ENCODE measurements at places on chromosomes 11 and 22.

GRCh38 chr22:37154925-37155712, 5.4 kb upstream of the IL2RB start:
- H3K27ac ChIP-seq = no peak overlapping the region
- no peaks in the 10 kb centered on the region for H3K36me3 ChIP-seq
- H3K4me3 ChIP-seq = no peak overlapping the region
- H3K4me1 ChIP-seq = peaks cover 2% of the 10 kb centered on the region
- H3K27me3 ChIP-seq = peaks cover 19% of the 10 kb centered on the region
- no peak for DNase-seq

DNA sequence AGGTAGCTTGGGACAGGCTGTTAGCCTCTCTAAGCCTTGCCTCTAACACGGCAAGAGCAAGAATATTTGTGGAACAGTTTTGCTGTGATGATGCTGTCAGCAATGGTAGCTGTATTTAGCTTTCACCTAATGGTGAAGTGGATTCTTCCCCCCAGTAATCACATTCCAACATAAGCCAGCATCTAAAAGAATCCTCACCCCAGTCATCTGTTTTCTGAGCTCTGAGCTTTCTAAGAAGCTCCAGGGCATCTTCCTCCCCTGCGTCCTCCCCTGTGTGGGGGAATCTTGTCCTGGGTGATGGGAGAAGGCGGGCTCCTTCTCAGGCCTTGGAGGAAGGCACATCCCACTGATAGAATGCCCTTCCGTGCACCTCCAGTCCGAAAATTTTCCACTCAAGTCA, 367.6 kb downstream of the BRD1 start:
- no peaks in the 10 kb centered on the region for H3K36me3 ChIP-seq
- H3K27ac ChIP-seq = no peak overlapping the region
- no peaks in the 10 kb centered on the region for H3K4me1 ChIP-seq
- H3K27me3 ChIP-seq = peaks cover 22% of the 10 kb centered on the region
- DNase-seq = no peak
- H3K4me3 ChIP-seq = no peak overlapping the region

GRCh38 chr11:116472651-116473050, 300.1 kb downstream of the BUD13 start:
- H3K36me3 ChIP-seq = no peaks in the 10 kb centered on the region
- H3K27me3 ChIP-seq = peaks cover 3% of the 10 kb centered on the region
- H3K4me1 ChIP-seq = peaks cover 17% of the 10 kb centered on the region
- DNase-seq = no peak
- H3K27ac ChIP-seq = peak overlapping the region; percentile 90

DNA sequence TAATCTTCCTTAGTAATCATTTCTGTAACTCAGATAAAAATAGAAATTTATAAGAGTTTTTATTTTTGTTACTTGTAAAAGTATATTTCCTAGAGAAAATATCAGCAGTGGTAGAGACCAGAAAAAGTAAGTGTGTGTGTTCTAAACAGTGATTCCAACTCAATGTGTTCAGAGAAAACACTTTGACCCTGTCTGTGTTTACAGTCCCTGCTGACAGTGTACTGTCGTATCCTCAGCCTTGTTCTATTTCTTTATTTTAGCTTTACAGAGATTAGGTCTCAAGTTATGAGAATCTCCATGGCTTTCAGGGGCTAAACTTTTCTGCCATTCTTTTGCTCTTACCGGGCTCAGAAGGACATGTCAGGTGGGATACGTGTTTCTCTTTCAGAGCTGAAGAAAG, 10.2 kb downstream of the LYVE1 start:
- H3K27ac ChIP-seq = no peak overlapping the region
- DNase-seq = no peak
- no peaks in the 10 kb centered on the region for H3K36me3 ChIP-seq
- H3K4me3 ChIP-seq = no peak overlapping the region

- no peak overlapping the region for H3K27ac ChIP-seq
- no peak overlapping the region for H3K4me3 ChIP-seq
- peaks cover 12% of the 10 kb centered on the region for H3K4me1 ChIP-seq
- H3K27me3 ChIP-seq = peaks cover 15% of the 10 kb centered on the region
Measured at GRCh38 chr22:48370508-48371325, 1457.0 kb downstream of the BRD1 start.

GRCh38 chr11:98536023-98536422, 484.7 kb upstream of the CNTN5 start:
- H3K27ac ChIP-seq = no peak overlapping the region
- DNase-seq = no peak
- no peaks in the 10 kb centered on the region for H3K27me3 ChIP-seq
- H3K36me3 ChIP-seq = no peaks in the 10 kb centered on the region
- H3K4me1 ChIP-seq = no peaks in the 10 kb centered on the region

DNA sequence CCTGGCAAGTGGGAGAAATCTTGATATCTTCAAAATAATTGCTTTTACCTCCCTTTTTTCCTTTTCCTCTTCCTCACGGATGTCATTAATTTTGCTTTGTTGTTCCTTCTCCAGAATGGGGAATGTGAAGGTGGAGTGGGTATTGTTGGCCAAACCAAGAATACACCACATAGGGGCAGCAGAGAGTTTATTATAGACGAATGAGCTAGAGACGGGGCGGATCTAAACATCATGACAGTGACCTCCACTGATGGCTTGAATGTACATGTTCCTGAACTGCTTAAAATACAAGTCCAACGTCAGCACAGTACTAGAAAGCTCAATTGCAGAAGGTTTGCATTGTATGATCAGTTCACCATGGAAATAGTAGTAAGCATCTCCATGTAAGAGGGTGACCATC, 122.3 kb upstream of the SNX19 start:
- no peak overlapping the region for H3K4me3 ChIP-seq
- no peak overlapping the region for H3K27ac ChIP-seq
- H3K4me1 ChIP-seq = no peaks in the 10 kb centered on the region
- H3K27me3 ChIP-seq = no peaks in the 10 kb centered on the region
- H3K36me3 ChIP-seq = no peaks in the 10 kb centered on the region

DNA sequence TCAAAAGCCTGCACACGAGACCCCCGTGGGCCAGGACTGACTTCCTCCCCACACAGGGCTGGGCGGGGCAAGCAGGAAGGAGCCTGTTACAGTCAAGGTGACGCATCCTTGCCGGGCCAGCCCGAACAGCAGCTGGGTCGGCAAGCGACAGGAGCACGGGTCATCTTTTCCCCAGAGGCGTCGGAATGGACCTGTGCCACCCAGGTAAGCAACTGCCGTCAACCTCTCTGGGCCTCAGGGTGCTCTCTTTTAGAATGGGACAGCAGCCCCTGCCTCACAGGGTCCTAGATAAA, at the start of gene CYTH4:
TSS of gene CYTH4 (plus strand) at position 124 of the 293 bp plus-strand sequence. CDS start at position 186, 62 bp downstream.
- H3K27me3 ChIP-seq = peaks cover 25% of the 10 kb centered on the region
- peaks cover 25% of the 10 kb centered on the region for H3K4me1 ChIP-seq
- H3K36me3 ChIP-seq = no peaks in the 10 kb centered on the region
- H3K4me3 ChIP-seq = no peak within 1 kb of the TSS

DNA sequence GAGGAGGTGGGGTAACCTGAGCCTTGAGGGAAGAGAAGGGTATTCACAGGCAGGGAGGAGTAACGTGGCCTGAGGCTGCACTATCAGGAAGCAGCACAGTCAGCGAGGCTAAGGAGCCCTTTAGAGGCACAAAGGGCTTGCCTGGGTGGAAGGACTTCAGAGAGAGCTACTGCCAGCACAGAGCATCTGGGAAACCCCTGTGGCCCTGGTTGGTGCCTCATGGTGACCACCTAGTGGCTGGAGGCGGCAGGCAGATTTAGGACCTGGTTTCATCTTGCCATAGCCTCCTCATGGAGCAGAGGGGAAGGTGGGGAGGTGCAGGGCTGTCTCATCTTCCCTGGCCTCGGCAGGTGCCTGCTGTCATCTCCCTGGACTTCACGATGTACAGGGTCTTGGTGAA, 64.5 kb downstream of the MPPED1 start:
- peaks cover 20% of the 10 kb centered on the region for H3K4me1 ChIP-seq
- H3K36me3 ChIP-seq = no peaks in the 10 kb centered on the region
- no peaks in the 10 kb centered on the region for H3K27me3 ChIP-seq
- no peak for DNase-seq
- H3K27ac ChIP-seq = no peak overlapping the region
- no peak overlapping the region for H3K4me3 ChIP-seq

DNA sequence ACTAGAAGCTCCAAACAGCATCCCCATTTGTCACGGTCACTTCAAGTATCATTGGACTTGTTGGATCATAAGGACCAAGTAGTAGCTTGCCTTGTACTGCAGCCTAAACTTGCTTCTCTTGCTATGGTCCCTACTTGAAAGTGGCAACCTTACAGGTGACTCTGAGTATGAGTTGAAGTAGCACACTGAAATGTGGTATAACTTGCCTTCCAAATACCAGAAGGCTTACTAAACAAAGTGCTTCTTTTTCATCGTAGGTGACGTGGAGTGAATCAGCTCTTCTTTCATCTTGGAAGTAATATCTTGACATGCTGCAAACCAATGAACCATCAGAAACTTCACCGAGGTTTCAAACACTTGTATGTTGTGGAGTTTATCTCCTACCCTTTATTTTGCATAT, 169.0 kb upstream of the DDI1 start:
- H3K4me1 ChIP-seq = peaks cover 11% of the 10 kb centered on the region
- H3K27me3 ChIP-seq = no peaks in the 10 kb centered on the region
- DNase-seq = no peak
- no peak overlapping the region for H3K27ac ChIP-seq
- no peak overlapping the region for H3K4me3 ChIP-seq

DNA sequence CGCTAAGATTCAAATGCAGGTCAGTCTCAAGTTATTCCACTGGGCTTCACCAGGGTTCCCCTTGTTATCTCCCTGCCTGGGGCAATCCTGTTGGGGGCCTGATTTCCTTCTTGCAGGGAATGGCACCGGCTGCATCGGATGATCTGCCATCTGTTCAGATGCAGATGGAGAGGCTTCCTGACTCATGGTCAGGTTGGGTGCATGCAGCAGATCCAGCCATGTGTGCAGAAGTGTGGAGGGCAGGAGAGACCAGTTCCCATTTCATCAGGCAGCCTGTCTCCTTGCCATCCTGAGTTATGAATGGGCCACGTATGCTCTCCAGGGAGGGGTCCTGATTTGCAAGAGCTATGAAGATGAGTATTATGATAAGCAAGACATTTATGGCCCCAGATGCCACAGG, 161.2 kb upstream of the PLET1 start:
- DNase-seq = no peak
- H3K36me3 ChIP-seq = peaks cover under 1% of the 10 kb centered on the region
- no peak overlapping the region for H3K27ac ChIP-seq
- H3K27me3 ChIP-seq = peaks cover 26% of the 10 kb centered on the region
- H3K4me1 ChIP-seq = no peaks in the 10 kb centered on the region

GRCh38 chr22:29208502-29208862, 2.8 kb downstream of the EMID1 start:
- peak overlapping the region; percentile 56 for H3K4me3 ChIP-seq
- H3K4me1 ChIP-seq = peaks cover 42% of the 10 kb centered on the region
- peaks cover 13% of the 10 kb centered on the region for H3K27me3 ChIP-seq
- H3K27ac ChIP-seq = no peak overlapping the region
- H3K36me3 ChIP-seq = no peaks in the 10 kb centered on the region

DNA sequence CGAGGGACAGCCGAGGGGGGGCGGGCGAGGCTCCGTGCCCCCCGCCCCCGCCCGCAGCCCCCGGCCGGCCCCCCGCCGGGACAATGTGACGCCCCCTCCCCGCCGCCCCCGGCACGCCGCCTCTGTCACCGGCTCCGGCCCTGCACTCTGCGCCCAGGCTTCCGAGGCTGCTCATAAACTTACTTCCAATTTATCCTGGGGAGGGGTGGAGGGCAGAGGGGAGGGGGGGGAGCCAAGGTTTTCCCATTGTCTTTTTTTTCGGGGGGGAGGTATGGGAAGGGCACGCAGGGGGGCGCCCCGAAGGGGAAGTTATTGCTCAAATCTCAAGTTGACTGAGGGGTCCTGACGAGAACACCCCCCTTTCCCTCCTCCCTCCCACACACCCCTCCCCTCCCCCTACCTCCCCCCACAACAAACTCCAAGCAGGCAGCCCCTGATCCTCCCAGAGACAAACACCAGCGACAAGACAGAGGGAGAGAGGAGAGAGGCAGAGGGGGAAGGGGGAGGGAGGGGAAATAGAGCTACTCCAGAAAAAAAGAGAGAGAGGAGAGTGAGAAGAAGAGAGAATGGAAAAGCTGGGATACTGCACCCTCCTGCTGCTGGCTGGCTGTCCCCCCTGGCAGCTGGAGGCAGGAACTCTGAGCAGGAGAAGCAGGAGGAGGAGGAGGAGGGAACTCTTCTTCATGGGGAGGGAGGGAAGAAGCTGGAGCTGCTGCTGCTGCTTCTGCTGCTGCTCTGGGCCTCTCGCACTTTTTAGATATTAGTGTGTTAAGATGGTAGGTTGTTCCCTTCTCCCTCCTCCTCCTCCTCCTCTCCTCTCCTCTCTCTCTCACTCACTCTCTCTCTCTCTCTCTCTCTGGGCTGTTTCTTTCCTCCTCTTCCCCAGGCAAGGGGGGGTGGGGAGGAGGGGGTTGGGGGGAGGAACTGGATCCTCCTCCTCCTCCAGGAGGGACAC, 631 bp downstream of the PHF21A start:
- H3K4me3 ChIP-seq = peak overlapping the region; percentile 98
- no peaks in the 10 kb centered on the region for H3K27me3 ChIP-seq
- H3K36me3 ChIP-seq = peaks cover 3% of the 10 kb centered on the region
- H3K27ac ChIP-seq = peak overlapping the region; percentile 99

- peaks cover 31% of the 10 kb centered on the region for H3K36me3 ChIP-seq
- peak overlapping the region; percentile 82 for H3K4me3 ChIP-seq
- DNase-seq = no peak
- peak overlapping the region; percentile 27 for H3K27ac ChIP-seq
- no peaks in the 10 kb centered on the region for H3K27me3 ChIP-seq
- H3K4me1 ChIP-seq = peaks cover 11% of the 10 kb centered on the region
Measured at GRCh38 chr22:44495629-44496028, 2.4 kb downstream of the RTL6 start.

DNA sequence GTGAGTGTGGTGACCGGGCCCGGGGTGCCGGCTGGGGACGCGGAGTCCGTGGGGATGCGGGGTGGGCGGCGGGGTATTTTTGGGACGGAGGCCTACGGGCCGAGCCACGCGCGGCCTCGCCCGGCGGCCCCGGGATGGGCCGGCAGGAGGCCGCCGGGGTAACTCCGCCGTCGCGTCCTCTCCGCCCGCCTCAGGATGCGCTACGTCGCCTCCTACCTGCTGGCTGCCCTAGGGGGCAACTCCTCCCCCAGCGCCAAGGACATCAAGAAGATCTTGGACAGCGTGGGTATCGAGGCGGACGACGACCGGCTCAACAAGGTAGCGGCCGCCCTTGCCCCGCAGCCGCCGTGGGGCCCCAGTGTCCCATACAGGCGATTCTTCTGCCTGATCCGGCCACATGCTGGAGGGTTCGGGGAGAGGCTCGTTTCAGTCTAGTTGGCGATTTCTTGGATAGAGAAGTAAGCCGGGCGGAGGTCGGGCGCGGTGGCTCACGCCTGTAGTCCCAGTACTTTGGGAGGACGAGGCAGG, 337 bp downstream of the RPLP2 start:
- H3K27ac ChIP-seq = peak overlapping the region; percentile 57
- H3K4me3 ChIP-seq = peak overlapping the region; percentile 97
- H3K27me3 ChIP-seq = no peaks in the 10 kb centered on the region
- no peak for DNase-seq
- peaks cover 27% of the 10 kb centered on the region for H3K4me1 ChIP-seq
- peaks cover 5% of the 10 kb centered on the region for H3K36me3 ChIP-seq

Data from neural crest cell (in vitro differentiated cells).